T1000 (cell line): ENCODE measurements at places on chromosomes 7 and 10.

DNA sequence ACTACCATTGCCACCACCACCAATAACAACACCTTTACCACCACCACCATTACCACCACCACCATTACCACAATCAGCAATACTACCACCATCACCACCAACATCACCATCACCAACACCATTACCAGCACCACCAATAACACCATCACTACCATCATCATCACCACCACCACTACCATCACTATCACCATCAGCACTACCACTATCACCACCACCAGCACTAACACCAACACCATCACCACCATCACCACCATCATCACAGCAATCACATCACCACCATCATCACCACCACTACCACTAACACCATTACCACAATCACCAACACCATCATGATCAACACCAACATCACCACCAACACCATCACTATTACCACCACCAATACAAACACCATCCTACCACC lies 249.5 kb downstream of the GRID1 start:
- DNase-seq: no peak

- DNase-seq: no peak
Observed at GRCh38 chr10:94046098-94046497, 52.4 kb downstream of the PLCE1 start.

DNA sequence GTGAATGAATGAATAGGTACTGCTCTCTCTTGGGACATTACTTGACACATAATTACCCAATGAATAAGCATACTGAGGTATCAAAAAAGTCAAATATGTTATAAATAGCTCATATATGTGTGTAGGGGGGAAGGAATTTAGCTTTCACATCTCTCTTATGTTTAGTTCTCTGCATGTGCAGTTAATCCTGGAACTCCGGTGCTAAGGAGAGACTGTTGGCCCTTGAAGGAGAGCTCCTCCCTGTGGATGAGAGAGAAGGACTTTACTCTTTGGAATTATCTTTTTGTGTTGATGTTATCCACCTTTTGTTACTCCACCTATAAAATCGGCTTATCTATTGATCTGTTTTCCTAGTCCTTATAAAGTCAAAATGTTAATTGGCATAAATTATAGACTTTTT lies 1.2 kb downstream of the CFTR start:
- no peak for DNase-seq

DNA sequence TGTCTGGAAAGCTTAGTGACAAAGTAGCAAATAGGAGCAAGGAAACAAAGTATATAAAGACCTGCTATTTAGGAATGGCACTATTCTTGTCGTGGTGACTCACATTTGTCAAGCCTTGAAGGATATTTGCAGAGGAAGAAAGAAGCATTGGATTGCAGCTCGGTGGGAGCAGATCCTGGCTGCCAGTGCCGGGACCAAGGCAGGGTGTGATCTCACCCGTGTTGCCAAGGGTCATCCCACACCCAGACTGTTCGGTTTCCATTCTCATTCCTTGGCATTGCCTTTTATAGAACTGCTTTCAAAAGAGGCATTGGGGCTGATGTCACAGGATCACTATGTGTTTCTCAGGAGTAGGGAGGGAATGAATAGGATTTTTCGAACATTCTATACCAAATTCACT lies 176.2 kb downstream of the GALNT17 start:
- no peak for DNase-seq

DNA sequence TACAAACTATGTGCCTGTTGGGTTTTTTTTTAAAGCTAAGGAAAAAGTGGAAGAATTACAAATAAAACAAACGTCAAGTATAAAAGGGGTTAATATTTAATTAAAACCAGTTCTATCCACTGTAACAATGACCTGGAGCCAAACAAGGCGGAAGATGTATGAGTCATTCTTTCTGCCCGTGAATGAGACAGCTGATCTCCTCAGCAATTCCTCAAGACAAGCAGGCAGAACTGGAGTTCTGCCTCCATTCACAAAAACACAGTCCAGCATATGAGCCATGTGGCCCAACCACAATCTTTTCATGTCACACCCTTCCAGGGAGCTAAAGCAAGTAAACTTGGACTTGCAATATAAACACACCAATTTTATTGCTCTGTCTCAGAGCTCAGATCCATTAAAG lies 8.4 kb downstream of the ETV1 start:
- DNase-seq: peak; percentile 60
